ENCODE measurements at places on chromosomes 11 and 22.

DNA sequence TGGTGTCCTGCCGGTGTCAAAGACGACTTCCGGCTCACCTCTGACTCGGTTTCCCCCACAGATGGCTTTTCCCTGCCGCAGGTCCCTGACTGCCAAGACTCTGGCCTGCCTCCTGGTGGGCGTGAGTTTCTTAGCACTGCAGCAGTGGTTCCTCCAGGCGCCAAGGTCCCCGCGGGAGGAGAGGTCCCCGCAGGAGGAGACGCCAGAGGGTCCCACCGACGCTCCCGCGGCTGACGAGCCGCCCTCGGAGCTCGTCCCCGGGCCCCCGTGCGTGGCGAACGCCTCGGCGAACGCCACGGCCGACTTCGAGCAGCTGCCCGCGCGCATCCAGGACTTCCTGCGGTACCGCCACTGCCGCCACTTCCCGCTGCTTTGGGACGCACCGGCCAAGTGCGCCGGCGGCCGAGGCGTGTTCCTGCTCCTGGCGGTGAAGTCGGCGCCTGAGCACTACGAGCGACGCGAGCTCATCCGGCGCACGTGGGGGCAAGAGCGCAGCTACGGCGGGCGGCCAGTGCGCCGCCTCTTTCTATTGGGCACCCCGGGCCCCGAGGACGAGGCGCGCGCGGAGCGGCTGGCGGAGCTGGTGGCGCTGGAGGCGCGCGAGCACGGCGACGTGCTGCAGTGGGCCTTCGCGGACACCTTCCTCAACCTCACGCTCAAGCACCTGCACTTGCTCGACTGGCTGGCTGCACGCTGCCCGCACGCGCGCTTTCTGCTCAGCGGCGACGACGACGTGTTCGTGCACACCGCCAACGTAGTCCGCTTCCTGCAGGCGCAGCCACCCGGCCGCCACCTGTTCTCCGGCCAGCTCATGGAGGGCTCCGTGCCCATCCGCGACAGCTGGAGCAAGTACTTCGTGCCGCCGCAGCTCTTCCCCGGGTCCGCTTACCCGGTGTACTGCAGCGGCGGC is 5.5 kb downstream of the B3GNT6 start:
- no peak for DNase-seq

DNA sequence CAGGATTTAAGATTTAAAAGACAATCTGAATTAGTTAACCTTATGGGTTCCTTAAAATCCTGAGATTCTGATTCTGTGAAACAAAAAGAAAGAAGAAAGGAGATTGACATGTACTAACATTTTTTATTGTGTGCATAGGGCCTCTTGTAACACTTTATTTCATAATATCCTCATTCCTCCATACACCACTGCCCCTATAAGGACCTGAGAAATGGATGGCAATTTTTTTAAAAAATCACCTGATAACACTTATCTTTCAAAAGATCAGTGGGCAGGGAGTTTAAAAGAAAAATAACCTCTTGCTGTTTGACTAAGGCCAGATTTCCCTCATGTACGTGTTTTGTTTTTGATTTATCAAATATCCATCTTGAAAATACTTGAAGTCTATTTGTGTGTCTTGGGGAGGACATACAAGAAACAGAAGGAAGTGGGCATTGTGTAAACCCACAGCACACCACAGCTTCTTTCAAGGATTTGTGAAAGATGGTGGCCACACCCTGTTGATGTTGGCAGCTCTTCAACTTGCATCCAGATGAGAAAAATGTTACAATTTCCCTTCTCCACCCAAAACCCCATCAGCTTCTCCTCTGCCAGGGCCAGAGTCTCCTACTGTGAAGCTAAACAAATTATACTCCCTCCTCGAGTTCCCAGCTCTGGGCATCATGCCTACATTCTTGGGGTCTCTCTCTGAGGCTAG is 35.0 kb upstream of the MPEG1 start:
- DNase-seq, result no peak

- DNase-seq, result no peak
These were observed 26.2 kb upstream of the TPBGL start for GRCh38 chr11:75214411-75214821.

DNA sequence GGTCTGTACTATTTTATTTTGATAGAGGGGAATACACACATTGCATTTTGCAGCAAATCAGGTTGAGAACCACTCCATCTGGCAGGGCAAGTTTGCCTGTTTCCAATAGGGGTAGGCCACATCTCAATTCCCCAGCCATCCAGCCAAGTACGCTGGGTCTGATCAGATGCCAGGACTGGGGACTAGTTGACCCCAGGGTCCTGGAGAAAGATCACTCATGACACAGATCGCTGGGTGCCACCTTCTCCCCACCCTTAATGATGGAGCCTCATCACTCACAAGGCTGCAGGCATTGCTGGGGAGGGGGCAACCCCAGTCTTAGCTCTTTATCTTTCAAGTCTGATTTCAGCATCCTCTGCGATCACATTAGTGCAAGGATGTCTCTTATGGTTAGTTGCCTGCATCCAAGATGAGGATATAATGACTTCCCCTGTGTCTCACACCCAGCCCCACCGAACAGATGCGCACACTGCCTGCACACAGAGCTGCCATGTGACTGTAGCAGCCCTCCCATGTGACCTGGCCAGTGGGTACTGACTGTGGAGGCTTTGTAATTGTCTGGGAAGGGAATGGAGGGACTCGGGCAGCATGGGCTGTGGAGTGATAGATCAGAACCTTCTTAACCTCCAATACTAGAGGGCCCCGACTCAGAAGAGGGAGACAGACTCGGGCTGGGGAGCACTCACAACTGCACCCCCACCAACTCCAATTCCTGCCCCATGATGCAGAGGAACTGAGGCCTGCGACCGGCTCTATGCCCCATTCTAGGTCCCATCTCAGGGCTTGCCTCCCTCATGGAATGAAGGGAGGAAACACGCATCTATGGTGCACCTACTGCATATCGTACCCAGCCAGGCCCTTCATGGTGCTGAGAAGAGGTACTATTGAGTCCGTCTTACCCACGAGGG is 155.8 kb downstream of the DSCAML1 start:
- DNase-seq, result no peak

DNA sequence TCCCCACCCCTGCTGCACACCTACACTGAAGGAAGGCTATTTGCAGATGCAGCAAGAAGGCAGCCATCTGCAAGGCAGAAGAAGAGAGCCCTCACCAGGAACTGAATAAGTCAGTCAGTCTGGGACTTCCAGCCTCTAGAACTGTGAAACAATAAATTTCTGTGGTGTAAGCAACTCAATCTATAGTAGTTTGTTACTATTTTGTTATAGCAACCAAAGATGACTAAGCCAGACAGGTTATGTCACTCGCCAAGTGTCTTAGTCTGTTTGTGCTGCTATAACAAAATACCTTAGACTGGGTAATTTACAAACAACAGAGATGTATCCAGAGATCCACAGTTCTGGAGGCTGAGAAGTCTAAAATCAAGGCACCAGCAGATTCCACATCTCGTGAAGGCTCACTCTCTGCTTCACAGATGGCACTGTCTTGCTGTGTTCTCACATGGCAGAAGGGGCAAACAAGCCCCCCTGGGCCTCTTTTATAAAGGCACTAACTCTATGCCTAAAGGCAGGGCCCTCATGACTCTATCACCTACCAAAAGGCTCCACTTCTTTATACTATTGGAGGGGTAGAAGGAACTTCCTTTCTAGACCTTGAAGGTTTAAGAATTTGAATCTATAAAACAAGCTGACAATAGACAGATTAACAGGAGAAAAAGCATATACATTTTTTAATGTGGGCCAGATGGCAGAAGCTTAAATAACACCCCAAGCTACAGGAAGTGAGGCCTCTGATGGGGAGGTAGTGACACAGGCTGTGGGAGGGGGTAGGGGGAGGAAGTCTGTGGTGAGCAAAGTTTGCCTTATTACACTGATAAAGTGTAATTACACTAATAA is 12.3 kb downstream of the APOL6 start:
- DNase-seq, result no peak

DNA sequence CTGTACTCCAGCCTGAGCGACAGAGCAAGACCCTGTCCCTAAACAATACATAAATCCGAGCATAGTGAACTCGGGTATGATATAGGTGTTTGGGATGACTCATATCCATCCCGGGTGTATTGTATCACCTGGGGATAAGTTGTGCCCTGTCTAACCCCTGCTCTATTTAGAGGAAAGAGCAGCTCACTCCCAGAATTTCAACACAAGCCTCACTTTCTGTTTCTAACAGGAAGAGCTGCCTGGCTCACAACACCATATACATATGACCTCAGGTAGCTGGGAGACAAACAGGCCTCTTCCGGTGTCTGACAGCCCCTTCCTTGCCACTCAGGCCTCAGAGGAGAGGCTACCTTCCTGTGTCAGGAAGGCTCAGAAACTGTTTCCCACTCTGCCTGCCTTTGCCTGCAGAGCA is 9.9 kb upstream of the MICALL1 start:
- DNase-seq, result no peak

- no peak for DNase-seq
These were observed 9.0 kb upstream of the DLAT start for GRCh38 chr11:112016088-112016764.

GRCh38 chr22:37439347-37439746 is 12.1 kb upstream of the ELFN2 start:
- no peak for DNase-seq

GRCh38 chr11:134079317-134079716 is 10.4 kb downstream of the JAM3 start:
- DNase-seq, result no peak

DNA sequence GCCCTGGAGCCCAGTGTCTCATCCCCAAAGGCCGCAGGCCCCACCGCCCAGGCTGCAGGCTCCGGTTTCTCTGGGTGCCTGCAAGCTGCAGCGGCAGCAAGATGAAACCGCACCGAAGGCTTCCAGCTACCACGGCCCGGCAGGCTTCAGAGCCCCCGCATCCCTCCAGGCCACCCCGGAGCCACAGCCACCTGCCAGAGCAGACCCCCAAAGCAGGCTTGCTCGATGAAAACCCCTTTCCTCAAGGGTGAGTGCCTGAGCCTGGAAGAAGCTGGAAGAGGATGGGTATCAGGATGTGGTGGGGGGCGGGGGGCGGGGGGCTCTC is 24.5 kb upstream of the GNB1L start:
- DNase-seq, result no peak

DNA sequence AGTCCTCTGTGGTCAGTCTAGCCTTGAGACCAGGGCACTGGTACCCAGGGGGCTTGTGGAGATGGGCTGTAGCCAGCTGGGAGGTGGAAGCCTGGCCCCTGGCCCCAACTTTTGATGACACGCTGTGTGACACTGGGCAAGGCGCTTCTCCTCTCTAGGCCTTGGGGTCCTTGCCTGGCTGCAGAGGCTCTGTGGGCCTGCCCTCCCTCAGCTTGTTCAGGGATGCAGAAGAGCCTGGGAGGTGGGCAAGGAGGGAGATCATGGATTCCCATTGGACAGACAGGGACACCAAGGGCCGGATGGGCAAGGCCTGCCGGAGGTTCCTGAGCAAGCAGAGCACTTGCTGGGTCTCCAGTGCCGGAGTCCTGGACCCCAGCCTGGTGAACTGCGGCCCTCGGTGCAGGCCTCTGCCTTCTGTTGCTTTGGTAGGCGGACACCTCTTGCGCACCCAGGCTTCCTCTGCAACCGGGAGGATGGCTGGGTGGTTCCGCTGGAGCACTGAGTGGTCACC is 1.3 kb upstream of the PPP2R5B start:
- DNase-seq, result no peak

GRCh38 chr11:113249786-113250185 is 64.6 kb upstream of the TTC12 start:
- no peak for DNase-seq

All from NCI-H2081 treated with DMSO at 0.1 percent for 48 hours (cell line).